ENCODE measurements at places on chromosomes 4 and X. TPM values are rescaled to one million over a fixed set of nuclear protein-coding genes. Genes with fewer than 3 reads are reported as not detected.

Gene SCFD2
- total RNA-seq, result 46.6 TPM

Gene SAGE1
- not detected for total RNA-seq

Gene BST1
- total RNA-seq, result 18.6 TPM

Gene GRIA3
- total RNA-seq, result 3.5 TPM

Gene ZCCHC4
- 14.2 TPM for total RNA-seq

Gene RENBP
- total RNA-seq, result 7.4 TPM

Gene STAP1
- total RNA-seq, result 0.65 TPM

Gene CLNK
- total RNA-seq, result 0.31 TPM

Gene NPY2R
- not detected for total RNA-seq

Gene SFRP2
- 13.3 TPM for total RNA-seq

Gene SLITRK4
- 0.18 TPM for total RNA-seq

Gene ATP6AP1
- total RNA-seq, result 120 TPM

Gene FABP2
- not detected for total RNA-seq

Gene FANCB
- total RNA-seq, result 1.8 TPM

Gene RAB9B
- 6.5 TPM for total RNA-seq

Gene C4orf54
- not detected for total RNA-seq

Gene TTC29
- 0.60 TPM for total RNA-seq

Gene TMEM128
- total RNA-seq, result 26.8 TPM

Gene ALB
- 11.9 TPM for total RNA-seq

Gene TNIP3
- 0.49 TPM for total RNA-seq

Gene TBC1D9
- total RNA-seq, result 64.3 TPM

Gene GLRA3
- not detected for total RNA-seq

Gene LRCH2
- total RNA-seq, result 7.4 TPM

Gene SLC35A2
- 38.4 TPM for total RNA-seq

Gene C4orf50
- 0.05 TPM for total RNA-seq

Gene GC
- 0.65 TPM for total RNA-seq

Gene STS
- total RNA-seq, result 26.4 TPM

Gene DKK2
- 4.4 TPM for total RNA-seq

Gene TMEM31
- not detected for total RNA-seq
